ENCODE measurements at places on chromosomes 7 and 10.
A peak's percentile ranks its signal among the peaks of the same experiment; 100 is the strongest.

DNA sequence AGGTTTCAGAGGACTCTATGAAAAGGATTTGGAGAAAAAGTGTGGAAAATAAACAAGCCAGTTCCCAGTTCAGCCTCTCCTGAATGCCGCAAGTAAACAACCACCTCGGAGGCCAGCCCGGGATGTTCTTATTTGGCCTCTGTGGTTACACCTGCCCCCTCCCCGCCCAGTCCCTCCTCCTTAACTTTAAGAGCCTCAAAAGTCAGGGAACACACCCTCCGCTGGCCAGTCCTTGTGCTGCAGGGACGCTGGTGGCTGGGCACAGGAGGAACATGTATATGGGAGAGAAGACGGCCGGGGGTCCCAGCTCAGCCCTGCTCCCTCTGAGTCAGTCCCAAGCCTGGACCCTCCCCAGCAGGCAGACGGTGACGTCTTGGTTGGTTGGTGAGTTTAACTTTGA lies 6.1 kb downstream of the CHST3 start:
- DNase-seq, result peak; percentile 49

- no peak for DNase-seq
These were observed 206.6 kb downstream of the DIP2C start for GRCh38 chr10:482848-483247.

DNA sequence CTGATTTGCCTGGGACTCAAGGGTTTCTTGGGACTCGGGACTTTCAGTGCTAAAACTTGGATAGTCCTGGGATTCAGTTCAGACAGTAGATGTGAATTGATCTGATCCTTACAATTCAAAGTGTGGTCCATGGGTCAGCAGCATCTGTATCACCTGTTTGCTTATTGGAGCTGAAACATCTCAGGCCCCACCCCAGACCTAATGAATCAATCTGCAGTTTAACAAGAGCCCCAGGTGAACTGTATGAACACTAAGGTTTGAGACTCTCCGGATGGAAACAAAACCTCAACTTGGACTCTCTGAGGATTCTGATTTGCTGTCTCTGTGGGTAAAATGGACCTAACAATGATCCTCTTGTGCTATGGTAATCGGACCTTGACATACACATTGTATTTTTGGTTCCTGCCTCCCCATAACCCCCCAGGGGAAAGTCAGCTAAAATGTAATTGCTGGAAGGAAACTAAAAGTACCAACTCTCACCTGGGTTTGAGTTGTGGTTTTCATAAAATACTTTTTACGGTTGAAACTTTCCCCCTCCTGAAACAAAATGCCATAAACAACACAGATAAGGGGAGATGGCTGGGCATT lies 11.7 kb downstream of the CYP26A1 start:
- no peak for DNase-seq

DNA sequence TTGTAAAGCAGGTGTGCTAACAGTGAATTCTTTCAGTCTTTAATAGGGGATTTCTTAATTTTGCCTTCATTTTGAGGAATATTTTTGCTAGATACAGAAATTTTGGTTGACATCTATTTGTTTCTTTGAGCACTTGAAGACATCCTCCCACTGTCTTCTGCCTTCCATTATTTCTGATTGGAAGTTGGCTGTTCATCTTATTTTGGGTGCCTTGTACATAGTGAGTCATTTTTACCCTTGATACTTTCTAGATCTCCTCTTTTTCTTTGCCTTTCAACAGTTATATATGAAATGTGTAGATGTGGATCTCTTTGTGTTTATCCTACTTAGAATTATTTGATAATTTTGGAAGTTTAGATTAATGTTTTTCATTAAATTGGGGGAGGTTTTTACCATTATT lies 631.0 kb downstream of the AUTS2 start:
- DNase-seq, result no peak

GRCh38 chr10:34297541-34298345 lies 517.4 kb downstream of the PARD3 start:
- DNase-seq, result no peak

DNA sequence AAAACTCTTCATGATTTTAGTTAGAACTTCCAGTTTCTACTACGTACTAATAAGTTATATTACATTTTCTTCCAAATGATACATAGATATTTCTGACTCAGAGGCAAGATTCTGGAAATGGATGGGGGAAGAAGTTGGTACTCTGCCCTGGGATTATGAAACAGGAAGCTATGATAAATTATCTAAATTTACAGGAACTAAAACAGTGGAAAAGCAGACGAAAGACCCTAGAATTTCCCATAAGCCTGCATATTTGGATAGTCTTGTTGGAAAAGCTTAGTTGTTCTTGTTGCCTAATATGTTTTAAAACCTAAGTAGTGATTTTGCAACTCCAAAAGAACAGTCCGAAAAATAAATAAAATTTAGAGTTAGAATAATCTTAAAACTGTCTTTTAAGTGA lies 21.8 kb downstream of the CFAP69 start:
- DNase-seq, result no peak

- DNase-seq, result no peak
These were observed 488.5 kb downstream of the LRMDA start for GRCh38 chr10:75919913-75920312.

GRCh38 chr10:60073781-60074656 lies 167.7 kb upstream of the CCDC6 start:
- no peak for DNase-seq

- no peak for DNase-seq
These were observed 51.2 kb upstream of the GTF2I start for GRCh38 chr7:74606101-74606908.

DNA sequence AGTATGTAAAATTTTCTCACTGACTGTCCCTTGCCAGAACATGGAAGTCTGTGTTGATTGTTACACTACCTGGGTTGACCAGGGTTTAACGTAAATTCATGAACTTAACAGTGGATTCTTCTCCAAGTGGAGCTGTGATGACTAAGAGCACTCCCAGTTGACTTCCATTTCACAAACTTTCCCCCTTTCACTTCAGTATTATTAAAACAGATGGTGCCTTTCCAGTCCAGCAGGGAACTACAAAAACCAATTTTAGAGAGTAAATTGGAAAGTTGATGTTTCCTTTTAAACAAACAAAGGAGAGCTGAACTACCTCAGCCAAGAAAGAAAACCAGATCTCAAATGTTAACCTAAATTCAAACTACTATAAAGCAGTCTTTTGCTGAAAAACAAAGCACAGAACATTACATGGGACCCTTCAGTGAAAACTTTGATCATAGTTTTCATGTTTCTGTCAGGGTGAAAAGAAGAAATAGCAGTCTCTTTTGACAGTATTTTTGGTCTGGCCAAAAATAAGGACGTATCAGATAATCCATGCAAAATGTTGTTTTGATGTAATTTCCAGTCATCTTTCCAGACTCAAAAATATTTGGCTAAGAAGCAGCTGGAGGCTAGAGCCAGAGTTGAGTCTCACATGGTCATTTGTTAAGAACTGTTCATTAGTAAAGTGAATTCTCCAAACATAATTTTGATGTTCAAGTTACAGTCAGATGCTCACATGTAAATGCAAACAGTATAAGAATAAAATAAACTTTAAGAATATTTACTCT lies 479.9 kb upstream of the AKR1E2 start:
- no peak for DNase-seq

DNA sequence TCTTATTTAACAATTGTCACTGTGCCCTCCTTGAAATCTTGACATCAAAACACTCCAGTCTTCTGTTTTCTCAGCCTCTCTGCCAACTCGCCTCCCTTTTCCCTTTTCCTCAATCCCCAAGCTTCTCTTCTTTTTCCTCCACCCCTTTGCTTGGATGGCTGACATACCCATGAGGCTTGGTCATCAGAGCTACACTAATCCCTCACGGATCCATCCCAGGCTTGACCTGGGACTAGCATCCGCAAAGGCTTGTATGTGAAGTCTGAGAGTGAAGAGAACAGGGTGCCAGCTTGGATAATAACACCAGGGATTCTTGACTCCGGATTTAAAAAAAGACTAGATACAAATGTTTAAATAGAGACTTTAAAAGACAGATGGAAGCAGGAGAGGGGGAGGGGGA lies 428.8 kb upstream of the C7orf33 start:
- no peak for DNase-seq

DNA sequence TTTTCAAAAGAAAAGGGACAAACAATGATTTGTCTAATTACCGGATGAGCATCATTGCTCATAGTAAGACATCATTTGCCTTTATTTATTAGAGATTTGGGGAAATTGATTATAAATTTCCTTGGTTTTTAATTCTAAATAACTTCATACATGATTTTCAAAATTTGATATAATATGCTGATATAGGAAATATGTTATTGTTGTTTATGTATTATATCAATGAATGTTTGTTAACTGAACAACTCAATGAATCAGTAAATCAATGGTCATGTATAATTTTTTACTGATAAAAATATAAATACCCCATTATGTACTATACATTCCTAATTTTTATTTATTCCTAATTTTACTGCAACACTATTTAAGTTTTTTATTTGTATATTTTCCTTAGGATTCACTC lies 257.3 kb downstream of the TSPAN12 start:
- DNase-seq, result no peak

- DNase-seq, result no peak
These were observed 952 bp downstream of the DIP2C start for GRCh38 chr10:688312-689120.

DNA sequence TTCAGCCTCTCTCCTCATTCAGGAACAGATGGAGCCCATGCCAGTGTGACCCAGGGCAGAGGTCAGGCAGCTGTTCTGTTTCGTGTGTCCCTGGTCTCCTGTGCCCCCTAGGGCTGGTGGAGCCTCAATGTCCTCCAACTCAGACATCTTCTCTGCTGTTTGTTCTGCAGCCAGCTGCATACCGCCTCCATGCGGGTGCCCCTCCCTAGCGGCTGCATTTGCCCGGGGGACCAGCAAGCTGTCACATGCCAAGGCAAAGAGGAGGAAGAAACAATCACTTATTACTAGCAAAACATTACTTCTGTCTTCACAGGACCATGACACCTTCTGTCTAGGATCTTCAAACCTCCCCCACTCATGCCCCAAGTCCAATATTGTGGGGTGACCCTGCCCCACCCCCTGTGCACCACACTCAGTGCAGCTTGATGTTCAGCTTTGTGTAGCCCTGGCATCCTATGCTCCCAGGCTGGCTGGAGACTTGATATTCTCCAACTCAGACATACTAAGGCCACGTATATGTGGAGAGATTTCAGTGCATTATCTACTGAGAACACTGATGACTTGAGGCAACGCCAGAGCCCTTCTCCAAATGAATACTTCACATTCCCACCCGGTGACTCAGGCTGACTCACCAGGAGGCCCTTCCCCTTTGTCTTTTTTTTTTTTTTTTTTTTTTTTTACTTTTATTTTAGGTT lies 188.9 kb downstream of the SKIDA1 start:
- peak; percentile 84 for DNase-seq

DNA sequence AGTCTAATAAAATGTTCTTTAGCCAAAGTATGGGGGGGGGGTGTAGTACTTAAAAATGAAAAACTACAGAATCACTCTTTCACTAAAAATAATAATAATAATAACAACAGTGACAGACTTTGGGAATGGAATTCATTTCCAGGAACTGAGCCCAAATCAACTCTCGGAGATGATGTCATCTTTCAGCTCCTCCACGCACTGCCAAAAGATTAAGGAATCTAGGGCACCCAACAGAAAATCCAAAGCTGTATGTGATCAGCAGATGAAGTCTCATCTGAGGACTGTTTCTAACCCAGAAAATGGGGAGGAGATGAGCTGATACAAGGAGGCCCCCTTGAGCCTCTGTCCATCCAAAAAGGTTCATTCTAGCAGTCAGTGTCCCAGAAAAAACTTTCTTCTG lies 54.5 kb downstream of the GRB10 start:
- DNase-seq, result no peak

DNA sequence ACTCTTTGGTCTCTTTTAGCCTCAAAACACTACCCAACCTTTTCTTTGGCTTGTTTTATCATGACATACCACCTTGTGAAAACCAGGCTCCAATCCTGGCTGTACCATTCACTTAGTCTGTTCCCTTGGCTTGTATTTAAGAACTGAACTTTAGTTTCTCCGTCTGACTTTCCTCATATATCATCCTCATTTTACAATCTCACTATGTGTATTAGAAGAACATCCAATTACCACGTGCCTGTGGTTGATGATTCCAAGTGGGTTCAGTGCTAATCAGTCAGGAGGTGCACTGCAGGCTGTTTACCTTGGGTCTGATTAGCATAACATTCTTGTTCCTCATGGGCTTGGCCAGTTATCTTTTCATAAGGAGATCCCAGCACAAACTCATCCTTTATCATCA lies 144.8 kb upstream of the KLF14 start:
- no peak for DNase-seq

GRCh38 chr10:3950676-3951275 lies 165.8 kb upstream of the KLF6 start:
- DNase-seq, result no peak

DNA sequence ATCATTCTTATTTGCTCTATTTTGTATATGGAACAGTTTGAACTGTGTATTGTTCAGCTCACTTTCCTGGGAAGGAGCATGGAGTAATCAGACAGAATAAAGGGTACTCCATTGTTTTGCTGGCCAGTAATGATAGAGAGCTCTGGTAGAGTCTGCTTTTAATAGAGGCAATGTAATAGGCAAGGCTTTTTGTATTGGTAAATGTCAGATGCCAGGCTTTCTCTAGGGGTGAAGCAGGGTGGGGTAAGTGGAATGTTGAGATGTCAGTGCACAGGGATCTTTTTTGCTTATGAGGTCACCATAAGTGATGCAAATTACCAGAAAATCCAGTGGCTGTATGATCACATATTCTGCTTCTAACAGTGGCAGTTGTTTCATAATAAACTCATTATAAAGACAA lies 1088.3 kb upstream of the SORCS1 start:
- DNase-seq, result no peak

All from urothelium cell line (cell line).